Stimulated activated memory B cell treated with anti-CD40 and anti-IgM and Interleukin-4, amounts not matched to agents 10 μg/mL and 1 μg/mL and 100 μg/mL, for 72 hours (primary cell): ENCODE measurements at places on chromosomes 3 and 15.

- no peak for ATAC-seq
Measured at GRCh38 chr3:185479373-185479945, 19.4 kb downstream of the TMEM41A start.

GRCh38 chr15:52020221-52021085 lies 1.4 kb downstream of the MAPK6 start:
- no peak for ATAC-seq

GRCh38 chr15:27850050-27850449 lies 249.1 kb downstream of the OCA2 start:
- ATAC-seq: no peak

GRCh38 chr3:24100696-24101402 lies 155.8 kb downstream of the NR1D2 start:
- no peak for ATAC-seq

- ATAC-seq: no peak
Measured at GRCh38 chr15:62125773-62126172, 39.3 kb downstream of the C2CD4B start.

GRCh38 chr15:73034221-73034620 lies 18.0 kb upstream of the NEO1 start:
- ATAC-seq: no peak

GRCh38 chr3:53703630-53704362 lies 142.4 kb downstream of the CHDH start:
- ATAC-seq: peak; percentile 28

DNA sequence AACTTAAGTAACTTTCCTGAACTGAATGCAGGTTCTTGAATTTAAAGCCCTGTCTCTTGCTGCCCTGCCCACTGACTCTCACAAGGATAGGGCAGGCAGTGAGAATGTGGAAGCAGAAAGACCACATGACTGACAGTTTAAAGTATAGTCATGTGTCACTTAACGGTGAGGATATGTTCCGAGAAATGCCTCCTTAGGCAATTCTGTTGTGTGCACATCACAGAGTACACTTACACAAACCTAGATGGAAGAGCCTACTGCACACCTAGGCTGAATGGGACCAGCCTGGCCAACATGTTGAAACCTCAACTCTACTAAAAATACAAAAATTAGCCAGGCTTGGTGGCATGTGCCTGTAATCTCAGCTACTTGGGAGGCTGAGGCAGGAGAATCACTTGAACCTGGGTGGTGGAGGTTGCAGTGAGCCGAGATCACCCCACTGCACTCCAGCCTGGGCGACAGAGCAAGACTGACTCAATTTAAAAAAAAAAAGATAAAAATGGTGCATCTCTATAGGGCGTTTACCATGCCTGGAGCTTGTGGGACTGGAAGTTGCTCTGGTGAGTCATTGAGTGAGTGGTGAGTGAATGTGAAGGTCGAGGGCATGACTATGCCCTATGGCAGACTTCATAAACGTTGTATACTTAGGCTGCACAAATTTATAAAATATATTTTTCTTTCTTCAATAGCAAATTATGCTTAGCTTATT lies 18.9 kb upstream of the COPG1 start:
- peak; percentile 58 for ATAC-seq

DNA sequence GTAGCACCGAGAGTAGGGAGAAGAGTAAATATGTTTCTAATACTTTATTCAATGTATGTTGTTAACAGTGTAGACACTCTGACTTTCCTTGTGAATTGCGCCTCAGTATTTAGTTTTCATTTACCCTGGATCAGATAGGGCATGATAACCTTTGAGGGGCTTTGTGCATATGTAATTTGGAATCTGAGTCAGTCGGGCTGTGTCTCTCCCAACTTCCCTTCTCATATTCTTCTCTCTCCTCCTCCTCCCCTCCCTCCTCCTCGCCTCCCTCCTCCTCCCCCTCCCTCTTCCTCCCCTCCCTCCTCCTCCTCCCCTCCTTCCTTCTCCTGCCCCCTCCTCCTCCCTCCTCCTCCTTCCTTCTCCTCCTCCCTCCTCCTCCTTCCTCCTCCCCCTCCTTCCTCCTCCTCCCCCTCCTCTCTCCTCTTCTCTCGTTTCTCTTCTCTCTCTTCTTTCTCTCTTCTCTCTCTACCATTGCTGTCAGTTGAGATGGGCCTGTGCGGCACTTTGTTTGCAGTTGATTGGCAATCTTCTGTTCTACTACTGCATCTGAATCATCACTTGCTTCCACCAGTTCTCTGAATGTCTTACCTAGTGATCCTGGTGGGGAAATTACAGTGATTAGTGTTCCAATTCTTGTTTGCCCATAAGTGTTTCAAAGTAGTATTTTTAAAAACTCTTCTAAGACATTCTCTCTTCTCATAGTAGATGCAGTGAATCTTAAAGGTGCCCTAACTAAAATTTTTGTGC lies 162.3 kb downstream of the PGPEP1L start:
- no peak for ATAC-seq

- no peak for ATAC-seq
Measured at GRCh38 chr3:30393079-30393478, 213.3 kb upstream of the TGFBR2 start.

GRCh38 chr15:68888419-68888818 lies 41.9 kb upstream of the SPESP1 start:
- ATAC-seq: peak; percentile 60
